ENCODE measurements at places on chromosomes 5 and 9.

- DNase-seq, result no peak
Measured at GRCh38 chr5:124825983-124826337, 79.5 kb upstream of the ZNF608 start.

- no peak for DNase-seq
Measured at GRCh38 chr9:113568081-113568435, 104.5 kb downstream of the RGS3 start.

- no peak for DNase-seq
Measured at GRCh38 chr5:178182158-178182876, 4.9 kb downstream of the GMCL2 start.

DNA sequence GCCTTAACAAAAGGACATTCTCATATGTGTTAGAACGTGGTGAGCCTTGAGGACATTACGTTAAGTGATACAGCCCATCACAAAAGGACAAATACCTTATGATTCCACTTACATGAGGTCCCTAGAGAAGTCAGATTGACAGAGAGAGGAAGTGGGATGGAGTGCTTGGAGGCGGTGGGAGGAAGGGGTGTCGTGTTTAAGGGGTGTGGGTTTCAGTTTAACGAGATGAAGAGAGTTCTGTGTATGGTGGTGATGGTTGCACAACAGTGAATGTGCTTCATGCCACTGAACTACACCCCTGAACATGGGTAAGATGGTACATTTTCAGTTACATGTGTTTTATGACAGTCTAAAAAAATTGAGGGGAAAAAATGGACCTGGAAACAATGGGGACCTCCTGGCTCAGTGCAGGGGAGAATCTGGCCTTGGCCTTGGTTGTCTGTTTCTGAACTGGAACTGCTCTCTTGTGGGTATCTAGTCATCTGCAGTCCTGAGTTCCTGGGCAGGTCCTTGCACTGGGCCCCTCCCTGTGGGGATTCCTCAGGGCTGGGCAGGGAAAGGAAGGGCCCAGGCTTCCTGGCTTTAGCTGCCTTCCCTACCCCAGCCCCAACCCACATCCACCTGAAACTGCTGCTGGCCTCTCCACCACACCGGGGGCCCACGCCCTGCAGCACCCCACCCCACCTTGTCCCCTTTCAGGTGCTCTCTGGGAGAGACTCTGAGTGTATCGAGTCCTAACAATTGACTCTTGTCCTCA is 17.8 kb downstream of the LRRC8A start:
- no peak for DNase-seq

GRCh38 chr9:74874220-74874619 is 13.5 kb downstream of the TRPM6 start:
- DNase-seq, result no peak

DNA sequence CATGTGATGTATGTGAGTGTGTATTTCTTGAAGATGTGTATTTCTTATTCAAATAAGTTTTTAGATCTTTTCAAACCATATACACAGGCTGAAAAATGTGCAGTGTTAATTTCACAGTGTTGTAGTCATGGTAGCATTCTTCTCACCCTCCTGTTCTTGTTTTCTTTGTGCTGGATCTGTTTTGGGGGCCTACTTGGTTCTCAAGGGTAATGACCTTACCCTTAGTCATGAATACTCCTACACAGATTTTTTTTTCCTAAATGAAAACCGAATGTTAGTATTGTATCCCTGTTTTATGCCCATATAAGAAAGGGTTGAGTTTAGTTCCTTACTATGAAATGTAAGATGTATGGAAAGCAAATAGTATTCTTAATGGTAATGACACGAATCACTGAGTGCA is 88.0 kb downstream of the SLC44A1 start:
- DNase-seq, result no peak

- DNase-seq, result no peak
Measured at GRCh38 chr5:73815631-73816030, 189.6 kb downstream of the ARHGEF28 start.

DNA sequence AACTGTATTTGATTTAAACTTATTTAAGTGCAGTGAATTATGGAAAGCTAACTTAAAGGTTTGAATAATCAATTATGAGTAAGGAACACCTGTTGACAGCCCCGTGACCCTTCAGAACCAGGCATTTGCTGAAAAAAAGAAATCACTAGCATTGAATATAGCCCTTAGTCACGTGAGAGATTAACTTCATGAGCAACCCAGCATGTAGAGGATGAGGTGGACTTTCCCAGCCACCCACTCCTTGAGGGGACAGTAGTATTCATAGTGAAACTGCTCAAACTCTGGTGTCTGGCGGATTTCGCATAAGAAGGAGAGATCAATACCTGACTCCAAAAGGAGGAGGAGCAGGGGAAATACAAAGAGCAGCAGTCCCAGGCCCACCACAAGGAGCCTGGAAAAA is 184.8 kb upstream of the RASEF start:
- no peak for DNase-seq

GRCh38 chr9:37675661-37676060 is 24.9 kb downstream of the FRMPD1 start:
- no peak for DNase-seq

DNA sequence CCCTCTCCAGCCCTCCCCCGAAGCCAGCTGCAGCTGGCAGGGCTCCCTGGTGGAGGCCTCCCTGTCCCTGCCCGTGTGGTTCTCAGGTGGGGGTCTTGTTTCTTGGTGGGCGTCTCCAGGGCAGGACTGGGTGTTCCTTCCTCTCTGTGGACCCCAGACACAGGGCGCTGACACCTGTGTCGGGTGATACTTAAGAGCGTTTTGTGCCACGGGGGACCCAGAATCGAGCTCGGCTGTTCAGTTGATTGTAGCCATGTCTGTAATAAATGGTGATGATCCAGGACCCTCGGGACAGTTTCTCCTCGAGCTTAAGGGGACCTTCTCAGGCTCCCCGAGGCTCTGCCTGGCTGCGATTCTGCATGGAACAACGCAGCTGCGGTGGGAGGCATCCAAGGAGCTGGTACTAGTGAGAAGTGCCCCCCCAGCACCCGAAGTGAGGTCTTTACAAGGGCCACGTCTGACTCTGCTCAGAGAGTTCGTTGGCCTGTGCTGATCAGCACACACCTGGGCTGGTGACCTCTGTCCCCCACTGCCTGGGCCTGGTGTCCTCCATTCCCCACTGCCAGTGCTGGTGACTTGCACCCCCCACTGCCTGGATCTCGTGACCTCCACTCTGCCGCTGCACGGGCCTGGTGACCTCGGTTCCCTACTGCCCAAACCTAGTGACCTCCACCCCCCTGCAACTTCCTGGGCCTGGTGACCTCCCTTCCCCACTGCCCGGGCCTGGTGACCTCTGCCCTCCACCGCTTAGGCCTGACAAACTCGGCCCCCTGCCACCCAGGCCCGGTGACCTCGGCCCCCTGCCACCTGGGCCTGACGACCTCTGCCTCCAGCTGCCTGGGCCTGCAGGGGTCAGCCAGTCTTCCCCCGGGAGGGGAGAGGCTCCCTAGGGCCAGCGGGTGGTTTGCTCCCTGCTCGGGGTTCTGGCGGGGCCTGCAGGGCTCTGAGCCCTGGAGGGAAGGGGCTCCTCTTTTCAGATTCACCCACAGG is 36.0 kb downstream of the NDUFS6 start:
- no peak for DNase-seq

DNA sequence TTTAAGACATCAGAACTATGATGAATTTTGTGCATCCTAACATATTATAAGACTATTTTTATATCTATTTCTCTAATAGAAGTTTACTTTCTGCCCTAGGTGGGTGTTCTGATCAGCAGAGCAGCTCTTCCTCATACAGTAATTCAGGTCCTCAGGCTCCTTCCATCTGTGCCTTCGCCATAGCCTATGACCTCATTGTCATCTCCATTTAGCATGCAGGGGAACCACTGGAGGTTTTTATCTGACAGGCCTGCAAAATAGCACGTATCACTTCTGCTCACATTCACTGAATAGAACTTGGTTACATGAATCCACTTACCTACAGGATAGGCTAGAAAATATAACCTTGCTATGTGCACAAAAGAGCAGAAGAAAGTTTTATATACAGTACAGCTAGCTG is 159.4 kb upstream of the CCNH start:
- no peak for DNase-seq

DNA sequence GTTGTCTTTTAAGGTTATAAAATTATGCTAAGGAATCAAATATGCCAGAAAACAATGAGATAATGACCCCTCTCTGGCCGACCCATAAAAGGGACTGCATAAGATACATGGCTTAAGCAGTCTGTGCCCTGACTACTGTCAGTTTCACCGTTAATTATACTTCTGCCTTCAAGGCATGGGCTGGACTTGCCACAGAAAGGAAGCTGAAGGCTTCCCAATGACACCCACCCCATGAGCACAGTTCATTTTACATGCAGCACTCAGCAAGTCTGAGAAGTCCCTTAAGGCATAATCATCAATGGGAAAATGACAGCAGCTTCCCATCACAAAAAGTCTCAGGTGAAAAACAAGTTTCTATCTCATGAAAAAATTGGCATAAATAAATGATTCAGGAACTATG is 175.6 kb downstream of the GLIS3 start:
- no peak for DNase-seq

DNA sequence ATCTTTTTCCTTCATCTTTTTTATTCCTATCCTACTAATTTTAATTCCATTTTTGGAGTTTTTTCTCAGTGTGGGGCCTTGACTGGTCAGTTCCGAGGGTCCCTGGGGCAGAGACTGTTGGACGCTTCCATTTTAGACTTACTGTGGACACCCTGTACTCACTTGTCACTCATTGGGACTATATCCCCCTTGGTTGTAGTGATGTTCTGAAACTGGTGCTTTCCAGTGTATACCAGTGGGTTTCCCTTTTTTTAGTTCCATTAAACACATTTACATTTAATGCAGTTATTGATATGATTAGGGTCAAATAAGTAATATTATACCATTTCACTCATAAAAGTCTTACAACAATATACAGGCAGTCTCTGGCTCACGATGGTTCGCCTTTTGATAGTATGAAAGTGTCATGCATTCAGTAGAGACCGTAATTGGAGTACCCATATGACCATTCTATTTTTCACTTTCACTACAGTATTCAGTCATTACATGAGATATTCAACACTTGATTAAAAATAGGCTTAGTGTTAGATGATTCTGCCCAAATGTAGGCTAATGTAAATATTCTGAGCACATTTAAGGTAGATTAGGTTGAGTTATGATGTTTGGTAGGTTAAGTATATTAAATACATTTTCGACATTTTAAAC is 46.0 kb downstream of the CNOT6 start:
- DNase-seq, result no peak

DNA sequence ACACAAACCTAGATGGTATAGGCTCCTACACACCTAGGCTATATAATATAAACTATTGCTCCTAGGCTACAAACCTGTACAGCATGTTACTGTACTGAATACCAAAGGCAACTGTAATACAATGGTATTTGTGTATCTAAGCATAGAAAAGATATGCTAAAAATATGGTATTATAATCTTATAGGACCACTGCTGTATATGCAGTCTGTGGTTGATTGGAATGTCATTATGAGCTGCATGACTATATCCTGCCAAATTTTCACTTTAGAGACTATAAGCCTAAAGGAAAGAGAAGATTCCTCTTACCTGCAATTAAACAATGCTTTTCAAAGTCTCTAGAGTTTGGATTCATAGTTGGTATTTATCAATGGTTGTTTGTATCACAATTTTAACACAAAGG is 24.7 kb upstream of the ACOT12 start:
- DNase-seq, result no peak

GRCh38 chr5:169566202-169566601 is 17.4 kb upstream of the SPDL1 start:
- no peak for DNase-seq

DNA sequence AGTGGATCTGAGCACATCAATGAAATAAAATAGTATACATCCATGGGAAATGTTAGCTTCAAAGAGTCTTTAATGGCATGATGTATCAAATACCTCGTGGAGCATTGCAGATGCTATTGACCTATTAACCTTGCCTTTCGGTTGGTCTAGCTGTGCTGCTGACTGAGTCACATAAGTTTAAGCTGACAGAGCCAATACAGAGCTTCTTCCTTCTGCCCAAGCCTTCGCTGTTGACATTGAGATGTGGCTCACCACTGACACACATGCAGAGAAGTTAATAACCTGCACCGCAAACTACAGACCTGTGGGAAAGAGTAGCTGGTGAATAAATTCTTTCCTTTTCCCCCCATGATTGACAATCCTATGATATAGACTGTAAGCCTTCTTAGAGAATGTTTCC is 78.2 kb downstream of the LURAP1L start:
- DNase-seq, result no peak

- DNase-seq, result no peak
Measured at GRCh38 chr5:65895891-65896290, 30.5 kb upstream of the ERBIN start.

- no peak for DNase-seq
Measured at GRCh38 chr5:74103131-74104023, 477.4 kb downstream of the ARHGEF28 start.

DNA sequence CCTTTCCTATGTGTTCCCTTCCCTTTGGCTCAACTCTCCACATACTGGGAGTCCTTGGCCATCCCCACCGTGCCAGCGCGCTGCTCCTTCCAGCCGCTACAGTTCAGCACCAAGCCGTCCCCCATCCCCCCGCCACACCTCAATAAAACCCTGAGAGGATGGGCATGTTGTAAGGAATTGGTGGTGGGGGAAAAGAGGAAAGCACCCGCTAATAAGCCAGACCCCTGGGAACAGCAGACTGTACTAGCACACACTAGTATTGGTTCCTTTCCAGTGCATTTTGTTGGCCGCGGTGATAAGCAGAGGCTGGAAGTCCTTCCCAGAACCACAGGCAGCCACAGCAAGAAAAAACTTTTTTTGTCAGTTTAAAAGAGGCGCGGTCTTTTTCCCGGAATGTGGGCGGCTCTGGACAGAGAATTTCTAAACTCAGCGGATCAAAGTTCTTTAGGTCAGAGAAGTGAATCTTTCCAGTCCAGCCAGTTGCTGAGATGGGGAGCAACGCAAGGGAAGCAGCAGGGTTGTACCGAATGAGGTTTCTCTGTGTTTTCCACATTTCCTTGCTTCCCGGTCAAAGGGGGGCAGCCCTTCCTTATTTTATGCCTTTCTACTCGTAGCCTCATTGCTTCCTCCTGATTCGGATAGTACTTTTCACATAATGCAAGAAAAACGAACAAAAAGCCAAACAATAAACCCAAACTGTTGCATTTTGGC is 2.1 kb downstream of the CHSY3 start:
- DNase-seq, result no peak

DNA sequence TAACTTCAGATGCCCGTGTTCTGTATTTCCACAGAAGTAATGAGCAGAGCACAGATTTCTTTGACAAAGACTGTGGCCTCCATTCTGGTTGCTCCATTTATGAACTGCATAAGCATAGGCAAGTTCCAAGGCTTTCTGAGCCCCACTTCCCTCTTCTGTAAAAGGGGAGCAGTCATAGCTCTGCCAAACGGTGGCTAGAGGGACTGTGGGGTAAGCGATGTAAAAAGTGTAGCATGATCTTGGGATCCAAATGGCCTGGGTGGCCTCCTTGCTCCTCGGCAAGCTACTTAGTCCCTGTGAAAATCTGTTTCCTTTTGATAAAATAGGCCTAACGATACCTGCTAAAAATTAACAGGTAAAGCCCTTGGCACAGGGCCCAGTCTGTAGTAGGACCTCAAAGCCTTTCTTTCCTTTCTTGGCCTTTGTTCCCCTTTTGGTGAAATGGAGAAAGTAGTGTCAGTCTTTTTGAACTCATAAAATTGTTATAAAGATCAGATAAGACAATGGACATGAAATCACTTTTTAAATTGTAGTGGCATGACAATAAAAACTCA is 646.6 kb downstream of the ACTL7B start:
- peak; percentile 35 for DNase-seq
